ENCODE measurements at places on chromosomes 4 and X. TPM values are rescaled to one million over a fixed set of nuclear protein-coding genes. Genes with fewer than 3 reads are reported as not detected.

The MAGEB2 gene
- not detected for total RNA-seq

The FGF2 gene
- total RNA-seq, result not detected

The PCDH11X gene
- total RNA-seq, result not detected

The MXD4 gene
- 121 TPM for total RNA-seq

The MAD2L1 gene
- total RNA-seq, result 6.3 TPM

The GCNA gene
- 3.7 TPM for total RNA-seq

The NSG1 gene
- 0.62 TPM for total RNA-seq

The PCSK1N gene
- 2.6 TPM for total RNA-seq

The TLR10 gene
- 0.44 TPM for total RNA-seq

- no peak for DNase-seq
- H3K4me1 ChIP-seq, result no peaks in the 10 kb centered on the region
- H3K27ac ChIP-seq, result no peak overlapping the region
These were observed 138.0 kb downstream of the VEGFC start for GRCh38 chr4:176654565-176655216.

- no peak for DNase-seq
- H3K4me1 ChIP-seq, result no peaks in the 10 kb centered on the region
- peaks cover 64% of the 10 kb centered on the region for H3K36me3 ChIP-seq
- H3K27ac ChIP-seq, result no peak overlapping the region
- no peak overlapping the region for H3K4me3 ChIP-seq
- H3K27me3 ChIP-seq, result no peaks in the 10 kb centered on the region
These were observed 22.2 kb upstream of the GCNA start for GRCh38 chrX:71556036-71556435.

DNA sequence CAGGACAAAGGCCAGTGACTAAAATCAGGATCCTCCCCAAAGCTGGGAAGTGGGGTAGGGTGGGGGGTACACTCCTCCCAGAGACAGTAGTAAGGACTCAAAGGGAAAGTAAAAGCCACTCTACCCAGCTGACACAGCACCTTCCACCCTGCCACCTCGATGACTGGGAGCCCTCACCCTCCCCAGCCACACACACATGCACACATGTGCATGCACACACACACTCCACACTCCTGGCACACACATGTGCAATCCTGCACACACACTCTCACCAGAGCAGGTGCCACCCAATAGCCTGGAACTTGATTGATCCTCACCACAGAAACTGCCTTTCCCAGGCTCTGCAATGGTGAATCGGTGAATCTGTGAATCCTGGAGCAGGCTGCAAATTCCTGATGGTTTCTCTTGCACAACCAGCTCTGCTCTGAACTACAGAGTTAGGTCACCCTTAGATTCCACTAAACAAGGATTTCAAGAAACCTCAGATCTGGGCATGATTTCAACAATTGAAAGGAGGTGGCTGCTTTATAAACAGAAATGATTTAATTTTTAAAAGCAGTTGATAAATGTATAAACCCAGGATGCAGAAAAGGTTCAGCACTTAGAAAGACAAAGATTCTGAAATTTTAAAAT lies 21.5 kb downstream of the AMOT start:
- no peak overlapping the region for H3K4me3 ChIP-seq
- no peak for DNase-seq
- no peaks in the 10 kb centered on the region for H3K27me3 ChIP-seq
- no peak overlapping the region for H3K27ac ChIP-seq
- H3K4me1 ChIP-seq, result no peaks in the 10 kb centered on the region
- H3K36me3 ChIP-seq, result no peaks in the 10 kb centered on the region

GRCh38 chr4:100679926-100680325 lies 162.1 kb upstream of the EMCN start:
- H3K4me3 ChIP-seq, result no peak overlapping the region
- no peaks in the 10 kb centered on the region for H3K4me1 ChIP-seq
- no peak overlapping the region for H3K27ac ChIP-seq

DNA sequence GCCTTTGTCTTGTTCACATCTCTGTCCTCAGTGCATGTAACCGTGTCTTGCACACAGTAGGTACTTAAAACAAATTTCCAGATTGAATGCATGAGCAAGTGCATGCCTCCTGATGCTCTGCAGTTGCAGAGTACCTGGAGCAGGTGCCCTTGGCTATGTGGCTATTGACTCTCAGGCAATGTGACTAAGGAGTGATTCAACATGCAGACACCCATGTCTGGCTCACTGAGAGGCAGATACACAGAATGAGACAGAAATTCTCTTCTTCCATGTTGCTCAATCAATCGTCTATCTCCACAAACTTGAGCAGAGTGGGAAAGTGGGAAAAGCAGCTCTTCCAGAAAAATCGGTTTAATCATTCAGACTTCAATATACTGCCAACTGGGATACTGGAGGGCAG lies 111.0 kb downstream of the CHRDL1 start:
- no peaks in the 10 kb centered on the region for H3K4me1 ChIP-seq
- no peaks in the 10 kb centered on the region for H3K27me3 ChIP-seq
- no peak overlapping the region for H3K27ac ChIP-seq
- no peak overlapping the region for H3K4me3 ChIP-seq
- H3K36me3 ChIP-seq, result no peaks in the 10 kb centered on the region
- DNase-seq, result no peak
